HAP-1 (cell line): ENCODE measurements at places on chromosomes 16 and 17.

DNA sequence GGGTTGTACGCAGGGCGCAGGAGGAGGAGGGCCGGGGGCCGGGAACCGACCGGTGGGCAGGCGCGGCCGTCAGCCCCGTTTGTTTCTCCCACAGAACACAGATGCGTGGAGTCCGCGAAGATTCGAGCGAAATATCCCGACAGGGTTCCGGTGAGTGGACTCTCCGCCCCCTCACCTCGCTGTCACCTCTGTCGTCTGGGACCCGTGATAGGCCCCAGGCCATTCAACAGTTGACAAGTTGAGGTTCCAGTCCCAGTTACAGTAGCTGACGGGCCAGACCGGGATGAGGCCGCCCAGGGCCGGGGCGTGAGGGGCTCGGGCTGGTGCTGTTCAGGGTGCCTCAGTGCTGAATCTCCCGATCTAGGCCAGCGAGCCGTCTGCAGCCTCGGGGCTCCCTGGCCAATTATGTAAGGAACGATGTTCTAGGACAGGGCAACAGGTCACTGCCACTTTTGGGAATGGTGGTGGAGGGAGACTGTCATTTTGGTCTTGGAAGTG lies 628 bp downstream of the GABARAPL2 start:
- DNase-seq, result peak; percentile 35

DNA sequence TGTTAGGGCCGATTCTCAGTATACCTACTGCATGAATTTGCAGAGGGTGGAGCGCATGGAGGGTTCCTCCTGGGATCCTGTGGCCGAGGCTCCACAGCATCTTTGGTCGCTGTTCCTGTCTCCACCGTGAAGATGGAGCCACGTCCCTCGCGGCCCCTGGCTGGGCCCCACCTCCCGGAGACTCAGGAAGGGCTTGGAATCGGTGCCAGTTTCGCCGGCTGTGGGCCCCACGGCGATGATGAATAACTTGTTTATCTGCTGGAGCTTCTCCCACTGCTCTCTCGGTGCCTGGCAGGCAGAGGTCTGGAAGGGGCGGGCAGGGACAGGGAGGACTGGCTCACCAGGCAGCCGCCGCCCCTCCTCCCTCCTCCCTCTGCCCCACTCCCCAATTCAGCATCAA lies 8.1 kb downstream of the SLC5A11 start:
- DNase-seq, result no peak

DNA sequence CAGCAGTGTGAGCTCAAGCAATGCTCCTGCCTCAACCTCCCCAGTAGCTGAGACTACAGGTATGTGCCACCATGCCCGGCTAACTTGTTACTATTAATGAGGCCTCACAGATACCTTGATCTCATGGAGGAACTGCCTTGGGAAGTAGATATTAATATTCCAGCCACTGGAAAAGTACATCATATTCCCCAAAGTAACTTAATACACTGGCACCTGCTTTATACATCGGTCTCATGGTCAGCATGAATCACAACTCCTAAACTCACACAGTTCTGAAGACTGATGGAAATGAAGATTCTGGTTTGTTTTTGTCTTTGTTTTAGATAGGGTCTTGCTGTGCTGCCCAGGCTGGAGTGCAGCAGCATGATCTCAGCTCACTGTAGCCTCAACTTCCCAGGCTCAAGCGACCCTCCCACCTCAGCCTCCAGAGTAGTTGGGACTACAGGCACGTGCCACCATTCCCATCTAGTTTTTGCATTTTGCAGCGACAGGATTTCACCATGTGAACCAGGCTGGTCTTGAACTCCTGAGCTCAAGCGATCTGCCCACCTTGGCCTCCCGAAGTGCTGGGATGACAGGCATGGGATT lies 28.2 kb downstream of the ADCY9 start:
- no peak for DNase-seq

GRCh38 chr17:9817086-9817485 lies 4.8 kb downstream of the GSG1L2 start:
- no peak for DNase-seq

DNA sequence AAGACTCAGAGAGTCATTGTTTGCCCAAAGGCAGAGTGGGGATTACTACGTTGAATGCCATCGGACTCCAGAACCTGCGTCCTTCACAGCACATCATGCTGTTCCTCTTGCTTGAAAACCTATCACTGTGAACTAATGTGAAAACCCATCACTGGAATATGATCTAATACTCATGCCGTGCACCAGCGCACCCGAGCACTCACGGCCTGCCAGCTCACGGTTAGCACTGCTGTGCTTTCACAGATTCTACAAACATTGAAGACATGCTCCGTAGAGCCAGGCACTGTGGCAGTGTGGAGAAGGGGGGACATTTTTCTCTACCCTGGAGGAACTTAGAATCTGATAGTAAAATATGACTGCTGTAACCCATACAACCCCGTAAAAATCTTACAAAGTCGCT lies 350.4 kb downstream of the C16orf95 start:
- DNase-seq, result no peak

GRCh38 chr17:17822189-17822588 lies 14.6 kb downstream of the SREBF1 start:
- DNase-seq, result no peak

DNA sequence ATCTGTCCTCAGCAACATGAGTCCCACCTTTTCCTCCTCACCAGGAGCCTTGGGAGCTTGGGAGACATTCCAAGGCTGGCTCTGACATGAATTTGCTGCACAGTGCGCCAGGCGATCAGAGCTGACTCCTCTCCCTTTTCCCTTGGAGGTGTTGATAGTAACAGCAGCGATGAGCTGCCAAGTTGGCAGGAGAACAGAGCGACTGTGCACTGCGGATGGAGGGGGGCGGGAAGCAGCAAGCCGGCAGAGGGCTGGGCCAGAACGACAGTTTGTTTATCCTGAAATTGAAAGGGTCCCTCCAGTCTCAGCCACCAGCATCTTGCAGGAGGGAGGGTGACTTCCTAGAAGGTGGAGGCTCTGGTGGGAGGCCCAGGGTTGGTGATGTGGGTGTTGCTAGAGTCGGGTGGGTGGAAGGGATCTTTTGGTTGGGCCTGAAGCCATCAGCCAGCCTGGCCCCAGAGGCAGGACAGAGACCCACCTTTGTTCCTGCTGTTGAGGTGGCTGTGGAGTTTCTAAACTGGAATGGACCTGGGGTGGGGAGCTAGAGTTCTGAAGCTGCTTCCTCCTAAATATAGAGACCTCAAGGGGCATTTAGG lies 22.5 kb upstream of the DYNLL2 start:
- no peak for DNase-seq

GRCh38 chr16:82824408-82824807 lies 197.6 kb downstream of the CDH13 start:
- DNase-seq, result no peak

DNA sequence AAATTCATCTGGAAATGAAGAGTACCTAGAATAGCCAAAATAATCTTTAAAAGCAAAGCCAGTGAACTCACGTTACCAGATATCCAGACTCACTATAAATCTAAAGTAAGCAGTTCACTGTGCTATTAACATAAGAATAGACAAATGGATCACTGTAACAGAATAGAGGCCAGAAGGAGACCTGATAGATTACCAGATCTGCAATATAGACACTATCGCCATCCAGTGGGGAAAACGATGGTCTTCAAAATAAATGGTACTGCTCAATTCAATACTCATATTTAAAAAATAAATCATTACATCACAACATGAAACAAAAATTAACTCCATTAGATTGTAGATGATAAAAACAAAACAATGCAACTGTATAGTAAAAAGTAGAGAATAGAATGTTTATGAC lies 158.6 kb upstream of the CDH8 start:
- DNase-seq, result peak; percentile 85
